Stimulated activated CD4-positive, alpha-beta T cell treated with anti-CD3 and anti-CD28 coated beads, Interleukin-4, amount 100 ng/mL, for 1 hour (primary cell): ENCODE measurements at places on chromosomes 12 and 14.

GRCh38 chr12:75581515-75581914 lies 70.1 kb upstream of the KRR1 start:
- DNase-seq: no peak

- DNase-seq: peak; percentile 21
Observed at GRCh38 chr12:122067966-122068365, 10.6 kb upstream of the MLXIP start.

GRCh38 chr14:99574099-99574880 lies 29.7 kb downstream of the CCDC85C start:
- DNase-seq: no peak

- DNase-seq: no peak
Observed at GRCh38 chr12:56348776-56349175, 10.1 kb downstream of the IL23A start.

GRCh38 chr12:87491089-87491488 lies 538.1 kb downstream of the C12orf50 start:
- DNase-seq: no peak

- DNase-seq: no peak
Observed at GRCh38 chr14:106062502-106063272, 536.3 kb downstream of the TMEM121 start.

GRCh38 chr12:131466932-131467331 lies 244.0 kb upstream of the SFSWAP start:
- no peak for DNase-seq

DNA sequence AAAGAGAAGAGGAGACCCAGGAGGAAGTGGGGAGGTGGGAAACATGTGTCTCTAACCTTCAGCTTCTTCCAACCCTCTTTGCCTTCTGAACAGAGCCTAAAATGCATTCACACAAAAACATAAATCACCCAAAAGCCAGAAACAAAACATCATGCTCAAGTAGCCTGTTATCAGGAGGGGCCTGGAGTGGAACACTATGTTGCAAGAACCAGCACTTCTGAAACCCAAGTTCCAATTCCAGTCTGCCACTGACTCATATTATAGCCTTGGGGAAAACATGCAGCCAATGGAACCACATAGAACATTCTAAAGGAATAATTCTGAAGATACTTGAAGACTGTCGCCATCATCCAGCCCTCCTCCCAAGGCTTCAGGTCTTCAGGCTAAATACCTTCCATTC lies 169.8 kb upstream of the PLXNC1 start:
- DNase-seq: no peak

- DNase-seq: no peak
Observed at GRCh38 chr14:43166163-43166562, 1340.9 kb downstream of the FSCB start.

DNA sequence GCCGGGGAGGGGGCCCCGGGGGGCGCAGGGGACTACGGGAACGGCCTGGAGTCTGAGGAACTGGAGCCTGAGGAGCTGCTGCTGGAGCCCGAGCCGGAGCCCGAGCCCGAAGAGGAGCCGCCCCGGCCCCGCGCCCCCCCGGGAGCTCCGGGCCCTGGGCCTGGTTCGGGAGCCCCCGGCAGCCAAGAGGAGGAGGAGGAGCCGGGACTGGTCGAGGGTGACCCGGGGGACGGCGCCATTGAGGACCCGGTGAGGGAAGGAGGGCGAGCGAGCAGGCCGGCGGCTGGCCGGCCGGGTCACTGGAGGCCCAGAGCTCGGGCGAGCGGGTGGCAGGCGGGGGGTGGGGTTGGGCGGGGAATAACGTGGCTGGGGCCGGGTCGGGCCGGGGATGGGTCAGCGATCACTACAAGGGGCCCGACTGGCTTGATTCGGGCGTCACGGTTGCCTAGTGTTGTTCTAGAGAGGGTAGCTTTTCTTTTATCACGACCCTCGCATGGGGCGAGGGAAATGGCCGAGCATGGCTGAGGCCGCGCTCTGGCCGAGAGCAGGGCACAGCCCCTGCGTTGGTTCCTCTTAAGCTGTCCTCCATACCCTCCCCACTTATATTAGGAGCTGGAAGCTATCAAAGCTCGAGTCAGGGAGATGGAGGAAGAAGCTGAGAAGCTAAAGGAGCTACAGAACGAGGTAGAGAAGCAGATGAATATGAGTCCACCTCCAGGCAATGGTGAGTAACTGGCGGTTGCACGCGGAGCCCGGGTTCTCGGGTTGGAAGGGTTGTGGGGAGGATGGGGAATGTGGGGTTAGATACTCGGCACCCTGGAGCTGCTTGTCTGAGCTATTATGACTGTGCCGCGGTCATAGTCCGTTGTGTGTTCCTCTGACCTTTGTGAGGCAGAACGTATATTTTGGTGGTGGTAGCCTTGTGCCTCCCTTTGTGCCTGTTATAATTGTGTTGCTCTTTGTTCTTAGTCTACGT lies 603 bp downstream of the PABPN1 start:
- peak; percentile 62 for DNase-seq

DNA sequence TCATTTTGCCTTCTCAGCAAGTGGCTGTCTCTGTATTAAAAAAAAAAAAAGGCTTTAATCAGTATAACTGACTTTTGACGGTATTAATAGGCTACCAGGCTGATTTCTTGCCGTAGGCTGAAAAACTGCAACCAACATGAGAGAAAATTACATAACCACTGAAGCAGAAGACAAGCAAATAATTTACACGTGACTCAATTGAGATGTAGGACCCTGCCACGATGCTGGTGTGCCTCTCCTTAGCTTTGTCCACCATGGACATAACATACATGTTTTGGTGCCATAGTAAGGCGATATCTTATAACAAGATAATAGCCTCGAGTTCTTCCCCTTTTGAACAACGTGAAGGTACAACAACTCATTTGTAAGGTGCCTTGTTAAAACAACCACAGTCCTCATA lies 88.7 kb upstream of the GRIP1 start:
- DNase-seq: no peak

- no peak for DNase-seq
Observed at GRCh38 chr12:87784350-87784749, 244.9 kb downstream of the C12orf50 start.

DNA sequence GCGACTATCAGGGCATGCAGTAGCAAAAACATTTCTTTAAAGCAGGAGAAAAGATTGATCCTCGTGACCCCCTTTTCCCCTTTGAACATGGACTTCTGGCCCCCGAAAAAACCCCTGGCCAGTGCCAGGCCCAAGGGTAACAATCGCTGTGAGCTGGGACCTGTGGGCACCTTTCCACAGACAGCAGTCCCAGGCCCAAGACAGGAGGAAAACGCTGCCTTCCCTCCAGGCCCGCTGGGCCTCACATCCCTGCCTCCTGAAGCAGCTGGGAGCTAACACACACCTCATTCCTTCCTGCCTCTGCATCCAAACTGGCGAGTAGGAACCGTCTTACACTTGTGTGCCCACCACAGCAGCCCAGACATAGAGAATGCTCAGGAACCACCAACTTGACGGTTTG lies 1.2 kb downstream of the VWF start:
- no peak for DNase-seq

DNA sequence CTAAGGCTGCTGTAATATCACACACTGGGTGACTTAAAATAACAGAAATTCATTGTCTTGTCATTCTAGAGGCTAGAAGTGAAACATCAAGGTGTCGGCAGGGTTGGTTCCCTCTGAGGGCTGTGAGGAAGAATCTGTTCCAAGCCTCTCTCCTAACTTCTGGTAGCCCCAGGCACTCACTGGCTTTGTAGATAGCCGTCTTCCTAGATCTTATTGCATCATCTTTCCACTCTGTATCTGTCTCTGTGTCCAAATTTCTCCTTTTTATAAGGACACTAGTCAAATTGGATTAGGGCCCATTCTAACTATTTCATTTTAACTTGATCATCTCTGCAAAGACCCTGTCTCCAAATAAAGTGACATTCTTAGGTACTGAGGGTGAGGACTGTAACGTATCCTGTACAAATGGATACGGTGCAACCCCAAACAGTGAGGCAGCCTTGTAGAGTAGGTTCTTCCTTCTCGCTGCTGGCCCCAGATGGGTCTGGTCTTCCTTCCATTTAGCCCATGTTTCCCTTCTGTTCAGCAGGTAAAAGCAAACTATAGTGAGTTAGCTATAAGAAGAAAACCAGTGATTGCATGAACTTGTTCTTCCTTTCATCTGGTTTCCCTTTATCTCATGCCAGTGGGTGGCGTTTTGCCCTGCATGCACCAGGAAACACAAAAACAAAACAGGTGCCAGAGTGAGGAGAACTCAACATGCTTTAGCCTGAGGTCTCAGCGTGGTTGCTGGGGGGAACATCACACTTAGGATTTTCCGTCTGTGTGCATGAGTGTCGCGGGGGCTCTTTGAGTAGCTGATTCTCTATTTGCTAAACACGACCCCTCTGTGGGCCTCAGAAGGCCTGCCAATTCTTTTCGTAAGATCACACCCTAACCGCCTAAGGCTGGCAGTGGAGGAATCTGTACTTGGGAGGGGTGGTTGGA lies 19.5 kb downstream of the TTC9 start:
- peak; percentile 35 for DNase-seq

- DNase-seq: no peak
Observed at GRCh38 chr12:88450136-88450535, 130.1 kb downstream of the KITLG start.

GRCh38 chr12:46370380-46370734 lies 2.2 kb downstream of the SLC38A2 start:
- DNase-seq: no peak

GRCh38 chr12:71636704-71637115 lies 26.9 kb downstream of the ZFC3H1 start:
- no peak for DNase-seq

DNA sequence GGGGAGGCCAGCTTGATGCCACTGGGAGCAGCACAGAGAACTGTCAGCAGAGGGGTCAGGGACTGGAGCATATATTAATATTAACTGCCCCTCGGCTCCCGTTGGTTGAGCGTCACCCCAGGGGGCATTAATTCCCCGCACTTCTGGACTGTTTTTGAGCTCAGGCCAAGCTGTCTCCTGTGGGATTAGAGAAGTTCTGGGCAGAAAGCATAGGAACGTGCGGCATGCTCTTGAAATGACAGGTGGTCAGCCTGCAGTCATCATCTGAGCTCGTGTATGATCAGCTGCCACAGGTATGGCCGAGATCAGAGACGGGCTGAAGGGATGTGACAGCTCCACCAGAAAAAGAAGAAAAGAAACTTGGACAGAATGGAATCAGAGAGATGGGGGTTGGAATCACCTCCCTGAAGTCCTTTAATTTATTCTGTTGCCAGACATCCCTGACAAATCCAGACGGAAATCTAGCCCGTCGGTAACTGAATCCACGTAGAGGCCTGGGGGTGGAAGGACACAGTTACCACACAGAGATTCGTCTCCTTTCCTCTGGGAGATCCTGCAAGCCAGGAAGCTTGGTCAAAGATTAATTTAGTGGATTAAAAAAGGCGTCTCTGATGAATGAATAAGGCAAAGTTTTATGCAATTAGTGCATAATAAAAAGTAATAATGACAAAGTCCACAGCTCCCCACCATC lies 23.6 kb downstream of the NR1H4 start:
- DNase-seq: no peak

DNA sequence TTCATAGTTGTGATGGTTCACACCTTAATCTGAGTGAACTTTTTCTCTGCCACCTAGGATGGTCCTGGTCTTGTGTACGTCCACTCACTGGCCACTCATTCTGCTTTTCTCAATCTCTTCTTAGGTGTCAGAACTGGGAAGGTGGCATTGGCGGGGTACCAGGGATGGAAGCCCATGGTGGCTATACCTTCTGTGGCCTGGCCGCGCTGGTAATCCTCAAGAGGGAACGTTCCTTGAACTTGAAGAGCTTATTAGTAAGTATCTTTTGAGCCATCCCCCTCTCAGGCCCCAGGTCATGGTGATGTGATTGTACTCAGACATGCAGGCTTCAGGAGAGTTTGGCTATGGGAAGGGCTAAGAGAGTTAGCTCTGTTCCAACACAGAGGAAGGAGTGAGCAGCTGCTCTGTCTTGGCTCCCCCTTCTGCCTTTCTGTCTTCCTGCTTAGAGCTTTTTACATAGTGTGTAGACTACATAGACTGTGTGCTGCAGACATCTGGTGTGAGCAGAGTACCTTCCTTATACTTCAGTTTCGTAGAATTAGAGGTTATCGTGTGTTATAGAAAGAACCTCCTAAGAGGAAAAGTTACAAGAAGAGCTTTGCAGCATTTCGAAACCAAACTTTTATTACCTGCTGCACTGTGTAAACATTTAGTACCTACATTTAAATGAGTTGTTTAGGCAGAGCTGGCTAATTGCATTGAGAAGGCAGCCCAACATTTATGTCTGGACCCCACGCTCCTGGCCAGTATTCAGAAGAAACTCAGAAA lies 54.2 kb downstream of the FNTB start:
- DNase-seq: no peak
